Activated CD4-positive, alpha-beta T cell treated with anti-CD3 and anti-CD28 coated beads, Interleukin-2, amount 50 U/mL, for 48 hours (primary cell): ENCODE measurements at places on chromosomes 11 and 22.

DNA sequence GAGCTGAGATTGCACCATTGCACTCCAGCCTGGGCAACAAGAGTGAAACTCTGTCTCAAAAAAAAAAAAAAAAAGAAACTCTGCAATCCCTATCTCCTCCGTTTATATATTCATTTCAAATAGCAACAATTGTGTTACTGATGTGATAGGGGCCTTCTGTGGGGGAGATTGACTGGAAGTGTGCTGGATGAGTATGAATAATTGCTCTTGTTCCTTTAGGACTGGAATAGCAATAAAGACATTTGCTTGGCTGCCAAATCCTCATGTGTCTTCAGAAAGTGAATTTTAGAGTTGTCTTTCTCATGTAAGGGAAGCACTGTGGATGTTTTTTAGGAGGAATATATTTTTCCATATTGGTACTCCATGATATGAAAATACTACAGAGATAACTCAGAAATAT lies 21.1 kb upstream of the ME3 start:
- no peak for DNase-seq

- DNase-seq = no peak
Observed at GRCh38 chr11:22920939-22921565, 60.8 kb upstream of the CCDC179 start.

DNA sequence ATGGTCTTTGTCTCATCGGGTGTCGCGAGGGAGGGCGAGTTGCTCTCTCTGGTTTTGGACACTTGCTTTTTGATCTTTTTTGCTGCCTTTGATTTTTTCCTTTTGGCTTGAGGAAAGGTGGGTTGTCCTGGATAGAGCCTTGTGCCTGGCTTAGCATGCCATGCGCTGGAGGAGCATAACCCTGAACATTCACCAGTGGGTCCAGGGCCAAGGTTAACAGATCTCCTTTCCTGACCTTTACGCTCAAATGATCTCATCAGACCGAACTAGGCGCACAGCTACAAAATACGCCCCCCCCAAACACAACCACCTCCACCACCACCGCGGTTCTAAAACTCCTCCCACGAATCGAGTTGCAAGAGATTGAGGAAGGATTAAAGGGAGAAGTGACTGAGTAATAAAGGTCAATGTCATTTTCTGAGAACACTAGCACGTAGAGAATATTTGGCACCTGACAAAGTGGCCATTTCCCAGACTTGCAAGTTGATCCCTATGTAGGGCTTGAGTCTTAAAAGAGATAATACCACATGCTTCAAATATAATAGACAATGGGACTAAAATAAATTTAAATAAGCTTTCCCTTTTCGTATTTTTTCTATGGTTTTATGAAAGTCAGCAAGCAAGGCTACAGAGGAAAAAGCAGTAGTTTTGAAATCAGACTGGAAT lies 48.7 kb upstream of the CADM1 start:
- no peak for DNase-seq

DNA sequence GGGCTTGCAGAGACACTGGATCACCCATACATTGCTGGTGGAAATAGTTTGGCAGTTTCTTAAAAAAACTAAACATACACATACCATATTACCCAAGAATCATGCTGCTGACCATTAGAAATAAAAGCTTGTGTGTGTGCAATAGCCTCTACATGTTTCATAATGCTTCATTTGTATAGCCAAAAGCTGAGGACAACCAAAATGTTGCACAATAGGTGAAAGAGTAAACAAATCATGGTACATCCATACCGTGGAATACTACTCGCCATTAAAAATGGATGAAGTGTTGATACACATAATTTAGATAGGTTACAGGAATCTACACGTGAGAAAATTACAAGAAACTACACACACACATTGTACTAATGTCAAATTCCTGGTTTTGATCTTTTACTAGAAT lies 6.5 kb downstream of the KBTBD3 start:
- no peak for DNase-seq

DNA sequence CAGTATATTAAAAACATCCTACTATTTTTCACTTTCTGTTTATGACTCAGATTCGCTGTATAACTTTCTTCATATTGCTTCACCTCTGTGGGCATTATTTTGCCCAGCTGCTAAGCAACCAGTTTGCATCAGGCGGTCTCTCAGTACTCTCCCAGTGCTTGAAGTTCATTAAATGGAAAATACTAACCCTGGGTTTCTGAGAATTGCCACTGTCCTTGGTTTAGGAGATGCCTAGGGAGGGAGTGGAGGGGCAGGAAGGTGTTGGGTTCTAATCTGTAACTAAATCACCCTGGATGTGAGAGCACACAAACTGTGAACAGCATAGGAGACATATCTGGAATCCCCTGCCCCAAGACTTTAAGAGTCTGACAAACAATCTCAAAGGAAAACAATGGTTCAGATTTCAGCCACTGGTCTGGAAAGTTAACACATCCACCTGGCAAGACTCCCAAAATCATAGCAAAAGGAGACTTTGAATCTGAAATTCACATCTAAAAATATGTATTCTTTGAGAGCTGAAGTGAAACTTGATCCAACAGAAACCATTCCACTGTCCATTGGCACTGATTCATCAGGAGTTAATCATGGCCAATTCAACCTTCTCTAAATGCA lies 540.0 kb downstream of the SOX6 start:
- no peak for DNase-seq

DNA sequence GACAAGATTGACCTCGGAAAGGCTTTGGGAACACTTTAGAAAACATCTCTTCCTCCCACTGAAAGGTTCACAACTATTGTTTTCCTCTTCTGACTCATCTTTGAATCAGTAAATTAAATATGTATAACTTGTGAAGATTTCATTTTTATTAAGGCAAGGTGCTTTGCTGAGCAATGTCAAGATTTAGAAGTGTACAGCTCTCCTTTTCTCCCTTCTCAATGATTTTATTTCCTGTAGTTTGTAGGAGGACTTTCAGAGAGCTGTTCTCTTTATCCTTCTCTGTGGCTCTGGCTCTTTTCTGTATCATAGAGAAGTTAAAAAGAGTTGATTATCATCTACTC lies 594.2 kb downstream of the METTL15 start:
- DNase-seq = no peak

DNA sequence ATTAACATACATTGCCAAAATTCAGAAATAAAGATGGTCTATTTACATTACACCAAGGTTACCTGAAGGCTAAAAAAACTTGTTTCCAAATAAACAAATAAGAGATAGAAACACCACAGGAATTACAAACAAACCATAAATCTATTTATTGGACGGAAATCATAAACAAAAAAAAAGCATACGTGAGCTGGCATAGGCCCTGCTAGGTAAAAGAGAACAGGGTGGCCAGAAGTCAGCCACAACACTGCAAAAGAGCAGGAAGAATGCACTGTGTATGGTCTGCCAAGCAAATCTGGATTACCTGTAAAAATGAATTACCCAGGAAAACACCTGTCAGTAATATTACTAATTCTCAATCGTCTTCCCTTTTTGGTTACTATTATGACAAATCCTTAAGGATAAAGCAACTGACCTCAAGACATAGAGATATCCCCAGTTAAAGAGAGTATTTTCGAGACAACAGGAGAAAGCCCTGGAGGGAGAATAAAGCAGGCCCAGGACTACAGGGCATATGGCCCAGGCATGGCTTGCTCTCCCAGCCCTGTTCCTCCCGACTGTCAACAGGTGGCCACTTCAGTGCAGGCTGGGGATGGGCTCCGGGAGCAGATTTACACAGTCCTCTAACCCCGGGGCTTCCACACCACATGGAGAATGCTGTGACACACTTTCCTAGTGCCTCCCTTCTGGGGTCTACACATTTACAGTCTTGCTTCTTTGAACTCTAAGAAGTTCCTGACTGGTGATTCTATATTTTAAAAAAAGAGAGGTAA lies 18.0 kb downstream of the PPP2R1B start:
- DNase-seq = no peak

DNA sequence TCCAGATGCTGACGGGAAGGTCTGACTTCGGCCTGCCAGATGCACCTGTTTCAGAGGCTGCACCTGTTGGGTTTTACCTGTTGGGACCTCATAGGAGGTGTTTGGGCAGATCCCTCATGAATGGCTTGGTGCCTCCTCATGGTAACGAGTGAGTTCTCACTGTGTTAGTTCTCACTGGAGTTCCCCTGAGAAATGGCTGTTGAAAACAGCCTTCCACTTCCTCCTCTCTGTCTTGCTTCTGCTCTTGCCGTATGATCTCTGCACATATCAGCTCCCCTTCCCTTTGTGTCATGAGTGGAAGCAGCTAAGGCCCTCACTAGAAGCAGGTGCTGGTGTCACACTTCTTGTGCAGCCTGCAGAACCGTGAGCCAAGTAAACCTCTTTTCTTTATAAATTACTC lies 207.6 kb upstream of the SEZ6L start:
- no peak for DNase-seq

DNA sequence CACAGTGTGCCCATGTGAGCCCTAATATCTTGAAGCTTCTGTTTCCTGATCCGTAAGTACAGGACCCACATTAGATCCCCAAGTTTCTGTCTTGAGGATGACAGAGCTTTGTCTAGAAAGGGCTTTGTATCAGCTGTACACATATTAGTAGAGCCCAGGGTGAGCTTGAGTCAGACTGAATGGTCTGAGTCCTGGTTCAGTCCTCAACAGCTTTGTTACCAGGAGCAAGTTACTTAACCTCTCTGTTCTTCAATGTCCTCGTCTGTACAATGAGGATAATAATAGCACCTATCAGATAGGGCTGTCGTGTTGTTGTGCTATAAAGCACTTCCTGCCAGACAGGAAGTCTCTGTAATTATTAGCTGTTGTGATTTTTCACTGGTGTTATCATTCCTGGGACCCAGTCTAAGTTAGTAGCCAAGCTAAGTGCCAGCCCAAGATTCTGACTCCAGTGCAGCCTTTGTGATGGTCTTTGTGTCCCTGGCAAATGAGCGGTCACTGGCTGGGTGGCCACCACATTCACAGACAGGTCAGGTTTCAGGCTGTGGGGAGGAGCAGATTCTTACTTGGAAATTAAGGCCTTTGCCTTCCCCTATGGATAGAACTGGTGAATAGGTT lies 6.8 kb downstream of the TOM1 start:
- DNase-seq = no peak

GRCh38 chr22:41777749-41778425 lies 22.6 kb upstream of the CCDC134 start:
- no peak for DNase-seq

DNA sequence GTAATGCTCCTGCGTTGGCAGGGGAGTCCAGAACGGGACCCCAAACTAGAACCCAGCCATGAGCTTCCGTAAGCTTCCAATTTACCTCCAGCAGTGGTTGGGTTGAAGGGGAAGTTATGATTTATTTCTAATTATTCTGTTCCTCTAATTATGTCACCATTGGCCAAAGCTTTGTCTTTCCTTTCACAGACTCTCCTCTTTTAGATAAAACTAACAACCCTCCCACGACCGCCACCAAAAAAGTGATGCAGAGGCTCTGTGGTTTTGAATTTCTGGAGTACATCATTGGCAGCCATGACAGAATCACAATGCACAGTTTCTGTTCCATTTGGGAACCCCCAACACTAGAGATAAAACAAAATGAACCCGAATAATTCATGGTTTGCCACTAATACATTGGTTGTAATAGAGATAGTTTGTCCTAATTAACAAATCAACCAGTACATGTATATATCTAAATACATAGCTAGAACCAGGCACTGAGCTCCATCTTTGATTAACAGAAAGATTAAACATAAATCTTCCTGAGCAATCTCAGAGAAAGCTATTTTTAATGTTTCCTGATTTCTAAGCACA lies 64.3 kb downstream of the ETS1 start:
- peak; percentile 67 for DNase-seq

DNA sequence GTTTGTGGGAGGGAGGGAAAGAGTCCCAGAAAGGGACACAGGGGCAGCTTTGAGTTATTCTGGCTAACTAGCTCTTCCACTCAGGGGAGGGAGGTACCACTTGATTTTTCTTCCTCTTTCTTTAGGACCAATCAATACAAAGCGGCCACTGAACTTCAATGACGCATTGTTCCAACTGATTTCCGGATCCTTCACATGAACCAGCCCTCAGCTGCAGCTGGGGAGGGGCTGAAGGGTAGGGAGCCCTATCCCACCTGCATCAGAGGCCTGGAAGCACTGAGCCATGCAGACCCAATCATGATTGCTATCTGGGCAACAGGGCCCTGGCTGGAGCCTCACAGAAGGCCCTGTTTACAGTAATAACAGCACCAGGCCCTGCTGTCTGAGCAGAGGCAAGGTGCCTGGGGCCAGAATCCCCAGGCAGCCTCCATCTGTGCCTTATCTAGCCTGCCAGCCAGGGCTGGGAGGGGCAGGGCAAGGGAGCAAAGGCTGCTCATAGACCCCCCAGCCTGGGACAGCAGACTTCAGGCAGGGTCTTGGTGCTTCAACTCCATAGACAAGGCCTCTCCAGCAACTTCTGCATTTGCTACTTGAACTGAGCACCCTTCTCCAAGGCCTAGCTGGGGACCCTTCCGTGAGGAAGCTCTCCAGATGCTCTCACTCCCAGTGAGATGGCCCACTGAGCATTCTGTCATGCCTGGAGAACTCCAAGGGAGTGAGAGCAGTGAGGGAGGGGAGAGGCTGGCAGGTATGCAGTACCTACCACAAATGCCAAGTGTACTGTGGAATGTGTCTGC lies 22.5 kb downstream of the CLPB start:
- DNase-seq = no peak

DNA sequence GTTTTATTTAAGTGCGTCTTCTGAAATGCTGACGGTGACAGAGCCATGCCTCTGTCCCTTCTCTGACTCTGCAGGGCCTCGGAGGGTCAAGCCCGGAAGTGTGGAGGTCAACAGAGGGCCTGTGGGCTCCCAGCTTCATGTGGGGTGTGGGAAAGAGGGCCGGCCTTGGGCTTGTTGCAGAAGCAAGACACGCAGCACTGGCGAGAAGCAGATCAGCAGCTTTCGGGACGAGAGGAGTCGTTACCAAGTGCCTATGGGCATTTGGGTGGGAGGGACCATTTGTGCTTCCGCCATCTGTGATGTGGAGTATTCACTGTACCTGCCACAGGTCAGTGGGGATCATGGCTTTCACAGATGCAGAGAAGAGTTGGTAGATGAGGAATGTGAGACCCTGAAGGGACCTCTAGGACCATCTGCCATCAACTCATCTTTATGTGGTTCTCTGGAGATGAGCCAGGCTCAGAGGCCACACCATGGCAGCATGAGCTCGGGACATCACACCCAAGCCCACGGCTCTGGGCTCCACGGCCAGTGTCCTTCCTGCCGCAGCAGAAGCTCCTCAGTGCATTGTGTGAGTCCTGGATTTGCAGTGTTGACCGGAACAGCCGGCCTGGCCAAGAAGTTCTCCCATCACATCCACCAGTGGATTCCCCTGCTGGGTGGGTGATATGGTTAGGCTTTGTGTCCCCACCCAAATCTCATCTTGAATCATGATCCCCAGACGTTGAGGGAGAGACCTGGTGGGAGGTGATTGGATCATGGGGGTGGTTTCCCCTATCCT lies 590.7 kb downstream of the TBC1D22A start:
- DNase-seq = no peak

- peak; percentile 83 for DNase-seq
Observed at GRCh38 chr22:36757668-36758211, 18.2 kb downstream of the IFT27 start.

GRCh38 chr11:22657101-22657694 lies 9.2 kb upstream of the GAS2 start:
- no peak for DNase-seq

DNA sequence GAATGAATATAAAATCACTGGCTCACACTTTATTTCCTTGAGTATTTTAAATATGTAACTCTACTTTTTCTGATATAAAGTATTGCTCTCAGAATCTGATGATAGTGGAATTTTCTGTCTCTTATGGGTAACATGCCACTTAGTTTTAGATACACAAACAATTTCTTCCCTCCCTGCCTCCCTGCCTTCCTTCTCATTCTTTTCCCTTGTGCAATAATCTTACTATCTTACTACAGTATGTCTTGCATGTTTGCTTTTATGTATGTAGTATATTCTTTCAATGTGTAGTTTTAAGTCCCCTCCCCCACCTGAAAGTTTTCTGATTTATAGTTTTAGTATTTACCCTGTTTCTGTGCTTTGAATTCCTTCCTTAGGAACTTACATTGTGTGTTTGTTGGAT lies 48.4 kb downstream of the INSC start:
- DNase-seq = no peak
